ENCODE measurements at places on chromosomes 1 and 21.

DNA sequence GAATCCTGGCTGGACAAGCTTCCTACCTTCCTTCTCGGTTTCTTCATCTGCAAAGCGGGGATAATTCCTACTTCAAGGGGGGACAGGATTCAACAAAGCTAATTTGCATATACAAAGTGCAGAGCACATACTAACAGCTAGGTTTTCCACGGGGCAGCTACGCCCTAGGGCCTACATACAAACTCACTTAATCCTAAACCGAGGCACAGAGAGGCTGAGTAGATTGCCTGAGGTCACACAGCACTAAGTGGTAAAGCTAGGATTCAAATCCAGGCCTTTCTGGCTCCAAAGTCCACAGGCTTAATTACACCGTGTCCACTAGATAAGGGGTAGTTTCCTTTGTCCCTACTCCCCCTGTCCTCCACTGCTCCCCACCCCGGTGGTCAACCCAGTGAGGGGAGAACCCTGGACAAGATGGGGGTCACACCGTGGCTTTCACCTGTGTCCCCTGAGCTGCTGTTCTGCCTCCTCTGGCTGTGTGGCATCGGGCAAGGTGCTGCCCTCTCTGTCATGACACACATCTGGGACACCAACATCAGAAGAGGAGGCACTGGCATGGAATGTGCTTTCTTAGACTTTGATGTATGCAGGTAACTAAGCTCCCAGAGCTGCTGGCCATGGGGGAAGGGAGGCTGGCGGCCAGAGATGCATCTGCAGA is 44.5 kb downstream of the TAS1R2 start:
- no peak for DNase-seq

DNA sequence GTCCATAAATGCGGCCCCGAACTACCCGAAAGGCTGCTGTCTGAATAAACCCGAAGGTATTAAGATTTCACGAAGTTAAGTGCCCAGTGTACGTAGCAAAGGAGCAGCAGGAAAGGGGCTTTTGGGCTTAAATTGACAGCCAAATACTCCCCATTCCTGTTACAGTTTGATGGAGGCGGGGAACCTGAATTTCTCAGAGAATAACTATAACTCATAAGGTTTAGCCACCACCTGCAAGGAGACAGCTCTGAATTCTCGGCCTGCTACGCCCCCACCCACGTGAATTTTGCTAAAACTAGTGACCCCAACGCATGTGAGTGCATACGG is 5.2 kb downstream of the GFI1 start:
- DNase-seq = no peak

- DNase-seq = no peak
Observed at GRCh38 chr1:101075926-101076325, 50.3 kb upstream of the DPH5 start.

- peak; percentile 33 for DNase-seq
Observed at GRCh38 chr1:89907727-89908212, 86.9 kb downstream of the LRRC8D start.

- DNase-seq = no peak
Observed at GRCh38 chr1:218585511-218586184, 240.5 kb downstream of the TGFB2 start.

- DNase-seq = peak; percentile 7
Observed at GRCh38 chr1:235617808-235618207, 31.8 kb downstream of the GNG4 start.

DNA sequence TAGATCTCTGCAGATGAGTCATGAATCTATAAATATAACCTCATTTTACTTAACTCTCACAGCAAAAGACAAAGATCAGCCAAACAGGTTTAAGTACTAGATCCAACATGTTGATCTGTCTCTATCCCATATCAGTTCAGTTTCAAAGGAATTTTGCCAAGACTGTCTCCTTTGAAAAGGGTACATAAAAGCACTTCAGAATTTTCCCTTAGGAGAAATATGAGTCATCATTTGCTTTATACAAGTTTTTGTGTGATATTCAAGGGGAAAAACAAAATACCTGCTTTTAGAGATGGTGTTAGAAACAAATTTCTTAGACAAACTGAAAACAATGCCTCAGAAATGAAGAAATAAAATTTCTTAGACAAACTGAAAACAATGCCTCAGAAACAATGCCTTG is 73.5 kb upstream of the LRRC7 start:
- DNase-seq = no peak

DNA sequence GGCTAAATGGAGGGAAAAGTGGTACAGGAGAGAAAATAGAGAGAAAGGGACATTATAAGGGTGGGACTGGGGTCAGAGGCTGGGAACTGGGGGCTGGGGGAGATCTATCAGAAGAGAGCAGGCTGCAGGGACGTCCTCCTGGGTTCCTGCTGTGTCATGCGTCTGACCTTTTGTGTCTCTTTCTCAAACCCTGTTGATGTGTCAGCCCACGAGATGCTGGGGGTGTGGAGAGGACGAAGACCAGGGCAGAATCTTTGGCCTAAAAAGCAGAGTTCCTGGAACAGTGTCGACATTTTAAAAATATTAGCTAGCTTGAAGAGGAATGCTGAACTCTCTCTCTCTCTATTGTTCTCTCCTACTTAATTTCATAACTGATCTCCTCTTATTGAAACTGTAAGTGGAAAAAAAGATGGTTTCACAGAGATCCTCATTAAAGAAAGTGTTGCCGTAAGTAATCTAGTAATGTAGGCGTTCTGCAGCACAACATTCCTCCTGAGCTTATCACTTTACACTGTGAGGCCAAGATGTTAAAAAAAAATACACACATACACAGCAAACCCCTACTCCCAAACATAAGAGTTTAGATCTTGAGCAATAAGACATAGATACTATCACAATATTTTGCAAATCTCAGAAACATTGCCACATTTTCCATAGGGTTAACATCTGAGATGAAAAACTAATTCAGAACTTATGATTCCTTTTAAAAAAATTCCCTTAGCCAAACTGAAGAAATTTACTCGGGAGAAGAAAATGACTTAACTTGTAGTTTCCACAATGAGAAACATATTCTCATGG is 52.6 kb downstream of the RUNX1 start:
- no peak for DNase-seq

DNA sequence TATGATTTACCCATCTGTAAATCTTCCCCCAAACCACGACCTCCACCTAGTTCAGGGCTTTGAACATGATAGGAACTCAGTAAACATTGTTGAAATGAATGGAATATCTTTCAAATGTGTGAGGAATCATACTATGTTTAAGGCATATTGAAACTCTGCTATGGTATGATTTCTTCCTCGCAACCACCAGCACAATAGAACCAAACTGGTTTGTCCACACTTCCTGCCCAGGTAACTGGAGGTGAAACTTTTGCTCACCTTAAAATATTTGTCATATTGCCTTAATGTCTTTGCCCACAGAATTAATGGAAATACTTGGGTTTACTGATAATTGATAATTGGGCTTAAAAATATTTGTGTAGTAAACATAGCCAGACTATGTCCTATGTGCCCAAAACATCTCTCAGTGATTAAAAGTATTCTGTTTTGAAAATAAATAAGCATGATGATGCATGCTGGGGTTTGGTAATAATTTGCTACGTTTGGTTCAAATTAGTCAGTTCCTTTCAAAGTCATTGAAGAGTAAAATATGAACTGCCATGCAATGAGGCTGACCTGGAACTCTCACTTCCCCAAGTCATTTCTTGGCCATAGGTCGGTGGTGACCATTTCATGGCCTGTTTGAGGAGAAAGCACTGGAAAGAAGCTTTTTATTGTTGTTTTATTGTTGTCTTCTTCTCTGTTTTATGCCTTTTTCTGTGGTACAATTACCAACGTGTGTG is 73.3 kb downstream of the TNFSF18 start:
- peak; percentile 21 for DNase-seq

GRCh38 chr1:8017495-8018197 is 8.5 kb downstream of the ERRFI1 start:
- DNase-seq = peak; percentile 15

DNA sequence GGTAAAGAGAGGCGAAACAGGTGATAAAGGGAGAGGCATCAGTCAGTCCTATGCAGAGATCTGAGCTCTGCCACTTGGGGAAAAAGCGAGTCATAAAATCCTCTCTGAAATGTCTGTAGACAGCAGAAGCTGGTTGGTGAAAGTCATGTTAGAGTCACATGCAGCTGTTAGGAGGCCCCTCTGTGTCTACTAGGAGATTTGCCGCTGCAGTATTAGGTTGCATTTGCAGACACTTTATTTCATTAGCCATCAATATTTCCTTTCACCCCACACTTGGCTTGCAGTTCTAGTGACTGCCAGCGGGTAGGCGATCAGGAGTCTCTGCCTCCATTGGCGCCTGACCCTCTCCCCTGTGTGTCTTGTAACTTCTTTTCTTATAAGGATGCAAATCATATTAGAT is 16.2 kb downstream of the ATP1A4 start:
- DNase-seq = no peak

DNA sequence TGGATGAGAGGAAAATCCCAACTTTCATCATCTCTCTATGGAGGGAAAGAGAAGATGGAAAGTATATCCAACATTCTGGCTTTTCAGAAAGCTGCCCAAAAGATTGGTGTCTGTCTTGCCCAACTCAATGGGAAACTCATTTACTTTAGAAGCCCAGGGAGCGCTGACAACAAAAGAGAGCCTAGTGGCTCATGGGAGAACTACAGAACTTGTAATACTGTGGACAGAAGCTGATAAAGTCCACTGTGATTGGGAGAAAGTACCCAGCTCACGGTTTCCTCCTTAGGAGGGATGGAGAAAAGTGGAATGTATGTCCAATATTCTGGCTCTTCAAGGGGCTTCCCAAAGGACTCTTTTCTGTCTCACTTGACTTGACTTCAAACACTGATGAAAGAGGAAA is 66.0 kb downstream of the RGS21 start:
- DNase-seq = no peak

- DNase-seq = peak; percentile 84
Observed at GRCh38 chr1:6491480-6491962, at the start of gene PLEKHG5. Gene PLEKHG5 (minus strand): TSS chr1:6491667. CDS start chr1:6477571, 14,096 bp downstream.

- DNase-seq = no peak
Observed at GRCh38 chr1:32623775-32624174, 26.6 kb downstream of the ZBTB8OS start.

GRCh38 chr1:68269637-68270430 is 37.5 kb upstream of the WLS start:
- DNase-seq = peak; percentile 74

DNA sequence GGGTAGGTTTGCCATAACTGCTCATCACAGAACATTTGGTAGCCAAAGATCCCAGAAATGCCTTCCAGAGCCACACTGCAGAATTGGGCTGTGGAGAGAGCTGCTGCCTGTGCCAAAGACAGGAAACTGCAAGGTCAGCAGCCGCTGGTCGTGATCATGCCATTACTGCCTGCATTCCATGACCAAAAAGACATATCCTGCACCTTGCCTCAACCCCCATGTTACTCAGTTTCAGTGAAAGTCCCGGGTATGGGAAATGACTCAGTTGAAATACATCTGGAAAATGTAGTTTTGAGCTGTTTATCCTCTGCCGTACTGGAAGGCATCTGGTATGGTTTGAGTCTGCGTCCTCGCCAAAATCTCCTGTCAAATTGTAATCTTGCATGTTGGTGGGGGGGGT is 161.7 kb downstream of the FCRL5 start:
- peak; percentile 57 for DNase-seq

DNA sequence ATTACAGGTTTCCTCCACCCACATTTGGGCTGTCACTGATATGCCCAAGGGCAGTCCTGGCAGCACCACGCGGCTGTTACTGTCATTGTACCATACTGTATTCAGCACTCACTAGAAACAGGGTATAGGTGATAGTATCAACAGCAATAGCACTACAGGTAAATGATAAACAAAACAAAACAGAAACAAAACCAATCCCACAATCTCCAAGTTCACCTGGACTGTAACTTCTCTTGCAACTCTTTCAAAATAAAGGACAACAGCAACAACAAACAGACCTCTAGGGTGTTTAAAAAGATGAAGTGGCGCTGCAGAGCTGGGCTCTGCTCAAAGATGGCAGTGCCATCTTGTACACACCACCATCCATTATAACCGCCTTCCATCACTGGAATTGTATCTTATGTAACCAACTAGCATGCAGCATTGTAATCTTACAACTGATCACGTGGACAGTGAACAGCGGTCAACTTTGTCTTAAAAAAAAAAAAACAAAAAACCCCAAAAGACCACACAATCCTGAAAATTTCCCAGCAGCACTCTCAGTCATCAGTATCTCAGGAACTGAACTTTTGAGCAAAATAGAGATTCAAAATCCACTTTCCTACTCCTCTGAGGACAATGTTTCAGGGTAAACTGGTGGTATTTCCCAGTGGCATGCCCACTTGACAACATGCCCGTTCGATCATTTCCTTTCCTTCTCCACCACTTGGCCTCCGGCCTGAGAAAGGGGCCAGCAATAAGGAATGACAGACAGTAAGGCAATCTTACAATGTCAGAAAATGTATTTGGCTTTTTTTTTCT is 3.8 kb downstream of the IRF2BP2 start:
- DNase-seq = peak; percentile 64

DNA sequence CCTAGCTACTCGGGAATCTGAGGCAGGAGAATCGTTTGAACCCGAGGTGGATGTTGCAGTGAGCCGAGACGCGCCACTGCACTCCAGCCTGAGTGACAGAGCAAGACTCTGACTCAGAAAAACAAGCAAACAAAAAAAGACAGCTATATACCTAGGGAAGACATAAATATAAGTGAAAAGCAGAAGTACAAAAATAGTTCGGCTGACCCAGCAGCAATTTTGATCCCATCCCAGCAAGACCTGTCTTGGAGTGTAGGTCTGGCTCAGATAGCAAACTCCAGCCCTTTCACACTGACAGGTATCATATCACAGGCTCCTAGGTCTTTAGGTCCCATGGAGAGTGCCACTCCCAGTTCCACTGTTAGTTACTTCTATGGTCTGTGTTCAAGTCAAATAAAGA is 14.6 kb downstream of the MTX1 start:
- DNase-seq = no peak

GRCh38 chr1:48710318-48710717 is 66.4 kb downstream of the BEND5 start:
- no peak for DNase-seq

DNA sequence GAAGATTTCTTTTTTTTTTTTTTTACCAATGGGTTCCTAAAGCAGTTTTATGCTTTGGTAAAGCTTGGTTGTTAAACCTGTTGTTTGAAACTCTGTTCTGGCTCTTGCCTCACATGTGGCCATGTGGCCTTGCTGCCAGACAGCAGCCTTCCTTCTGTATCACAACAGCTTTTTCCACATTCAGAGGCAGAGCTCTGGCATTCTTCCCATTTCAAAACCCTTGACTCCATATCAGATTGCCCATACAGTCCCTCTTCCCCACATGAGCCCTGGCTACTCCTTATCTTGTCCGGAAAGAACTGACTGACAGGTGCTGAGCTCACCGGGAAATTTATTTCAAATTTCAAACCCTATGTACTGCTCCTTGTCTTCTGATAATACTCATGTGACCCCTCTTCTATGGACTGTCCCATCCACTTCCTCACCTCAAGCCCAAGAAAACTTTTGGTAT is 38.5 kb upstream of the LAX1 start:
- no peak for DNase-seq
